ENCODE measurements at places on chromosomes 12 and 14.
A peak's percentile ranks its signal among the peaks of the same experiment; 100 is the strongest.

- no peak for DNase-seq
Measured at GRCh38 chr12:79521576-79521975, 169.2 kb downstream of the PAWR start.

DNA sequence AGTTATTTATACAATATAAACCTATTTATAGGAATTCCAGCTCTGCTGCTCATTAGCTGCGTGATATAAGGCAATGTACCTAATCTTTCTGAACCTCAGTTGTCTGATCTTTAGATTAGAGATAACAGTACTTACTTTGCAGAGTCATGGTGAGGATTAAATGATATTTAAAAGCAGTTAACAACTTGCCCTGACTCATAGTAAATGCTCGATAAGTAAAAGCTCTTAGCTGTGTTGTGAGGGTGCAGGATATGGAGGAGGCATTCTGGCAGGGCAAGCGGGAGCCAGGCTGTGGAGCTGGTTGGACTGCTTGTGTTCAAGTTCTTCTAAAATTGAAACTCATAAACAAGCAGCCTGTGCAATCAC, 140.0 kb upstream of the PRICKLE1 start:
- DNase-seq: no peak

DNA sequence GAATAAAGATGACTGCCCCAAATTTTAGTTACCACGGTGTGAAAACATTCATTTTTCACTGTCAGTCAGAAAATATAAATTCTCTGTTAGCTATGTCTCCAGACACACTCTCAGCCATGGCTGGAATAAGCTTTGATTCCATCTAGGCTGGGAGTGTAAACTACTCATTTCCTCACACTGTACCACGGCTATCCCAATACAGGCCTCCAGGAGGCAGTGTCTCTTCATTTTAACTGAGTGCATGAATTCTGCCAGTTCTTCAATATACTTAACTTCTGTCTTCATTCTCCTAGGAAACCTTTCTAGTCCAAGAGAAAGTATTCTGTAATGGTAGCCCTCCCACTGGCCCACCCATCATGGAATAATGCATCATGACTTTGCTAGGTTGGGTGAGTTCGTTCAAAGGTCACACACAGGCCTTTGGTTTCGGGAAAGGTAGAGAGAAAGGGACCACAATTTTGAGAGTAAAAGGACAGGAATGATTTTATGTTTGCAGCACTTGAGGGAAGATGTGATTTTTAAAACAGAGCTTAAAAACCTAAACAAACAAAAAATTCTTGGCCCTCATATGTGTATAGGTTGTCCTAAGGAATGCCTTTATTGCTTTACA, 381.1 kb downstream of the SEC23A start:
- peak; percentile 46 for DNase-seq

- no peak for DNase-seq
Measured at GRCh38 chr12:2029851-2030250, 22.9 kb upstream of the CACNA1C start.

DNA sequence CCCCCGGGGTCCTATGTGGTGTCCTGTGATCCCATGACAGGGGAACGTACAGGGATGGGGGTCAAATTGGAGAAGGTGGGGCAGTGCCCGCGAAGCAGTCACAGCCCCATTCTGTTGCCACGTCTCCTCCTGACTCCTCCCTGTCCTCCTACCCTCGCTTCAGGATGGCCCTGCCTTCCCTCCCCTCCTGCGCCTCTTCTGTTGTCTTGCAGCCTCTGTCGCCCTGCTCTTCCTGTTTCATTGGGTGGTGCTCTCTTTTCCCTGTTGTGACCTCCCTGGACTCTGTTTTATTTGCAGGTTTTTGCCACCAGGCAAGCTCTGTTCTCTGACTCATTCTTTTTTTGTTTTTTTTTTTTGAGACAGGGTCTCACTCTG, 18.7 kb downstream of the CABP1 start:
- no peak for DNase-seq

GRCh38 chr12:105335856-105336255, 5.4 kb downstream of the C12orf75 start:
- DNase-seq: no peak

DNA sequence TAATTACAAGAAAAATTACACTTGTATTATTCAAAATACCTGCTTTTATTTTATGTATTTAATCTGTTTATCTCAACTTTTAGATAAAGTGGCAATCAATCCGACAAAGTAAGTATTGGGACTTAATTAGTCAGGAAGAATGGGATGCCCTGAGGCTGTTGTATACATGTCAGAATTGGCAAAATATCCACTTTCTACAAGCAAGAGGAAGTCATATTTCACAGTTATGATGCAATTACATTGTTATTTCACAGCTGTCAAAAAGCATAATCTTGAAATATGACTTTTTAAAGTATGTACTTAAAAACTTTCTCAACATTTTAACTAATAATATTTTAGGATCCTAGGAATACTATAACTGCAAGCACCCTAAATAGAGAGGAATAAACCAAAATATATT, 357.1 kb upstream of the MGAT4C start:
- DNase-seq: peak; percentile 13

- no peak for DNase-seq
Measured at GRCh38 chr12:8123124-8123912, at the start of gene CLEC4A. CLEC4A (plus strand) TSS chr12:8123617; CDS start chr12:8123879, 262 bp downstream.

- DNase-seq: no peak
Measured at GRCh38 chr14:100071545-100071944, 6.3 kb downstream of the EVL start.

DNA sequence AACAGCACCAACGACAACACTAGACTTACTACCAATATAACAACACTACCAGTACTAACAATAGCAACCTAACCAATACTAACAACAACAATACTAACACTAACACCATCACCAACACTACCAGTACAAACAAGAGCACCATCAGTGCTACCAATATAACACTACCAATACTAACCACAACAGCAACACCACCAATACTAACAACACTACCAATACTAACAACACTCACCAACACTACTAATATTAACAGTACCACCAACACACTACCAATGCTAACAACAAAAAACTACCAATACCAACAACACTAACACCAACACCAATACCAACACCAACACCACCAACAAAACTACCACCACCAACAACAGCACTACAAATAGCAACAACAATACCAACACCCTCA, 25.1 kb downstream of the PTGER2 start:
- no peak for DNase-seq

DNA sequence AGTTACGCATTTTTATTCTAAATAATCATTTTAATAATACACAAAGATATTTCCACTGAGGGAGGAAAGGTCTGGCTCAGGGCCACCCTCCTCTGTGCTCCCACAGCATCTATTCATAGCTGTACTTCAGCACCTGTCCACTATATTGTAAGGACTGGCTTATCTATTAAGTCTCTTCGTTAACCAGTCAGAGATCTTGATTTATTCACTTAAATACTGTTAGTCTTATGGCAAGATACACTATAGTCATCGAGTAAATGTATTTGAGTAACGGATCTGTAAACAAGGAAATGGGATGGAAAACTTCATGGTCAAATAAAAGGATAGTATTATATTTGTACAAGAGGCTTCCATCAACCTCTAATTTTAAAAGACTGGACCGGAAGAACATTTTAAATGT, 54.6 kb downstream of the SPTLC2 start:
- DNase-seq: no peak

DNA sequence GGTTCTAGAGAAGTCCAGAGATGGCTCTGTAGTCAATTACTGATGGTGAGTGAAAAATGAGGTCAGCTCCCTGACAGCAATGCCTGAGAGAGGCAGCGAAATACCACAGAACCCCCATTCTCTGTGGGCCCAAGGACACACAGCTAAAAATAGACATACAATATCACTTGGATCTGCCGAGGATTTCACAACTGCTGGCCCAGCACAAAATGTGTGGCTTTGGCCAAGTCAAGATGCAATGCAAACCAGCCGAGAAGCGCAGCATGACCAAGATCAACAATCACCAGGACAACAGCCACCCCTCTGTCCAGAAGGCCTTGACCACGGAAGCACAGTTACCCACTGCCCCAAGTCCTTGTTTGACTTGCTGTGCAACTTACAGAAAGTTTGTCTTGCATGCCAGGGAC, 52.2 kb downstream of the CKAP4 start:
- peak; percentile 80 for DNase-seq

DNA sequence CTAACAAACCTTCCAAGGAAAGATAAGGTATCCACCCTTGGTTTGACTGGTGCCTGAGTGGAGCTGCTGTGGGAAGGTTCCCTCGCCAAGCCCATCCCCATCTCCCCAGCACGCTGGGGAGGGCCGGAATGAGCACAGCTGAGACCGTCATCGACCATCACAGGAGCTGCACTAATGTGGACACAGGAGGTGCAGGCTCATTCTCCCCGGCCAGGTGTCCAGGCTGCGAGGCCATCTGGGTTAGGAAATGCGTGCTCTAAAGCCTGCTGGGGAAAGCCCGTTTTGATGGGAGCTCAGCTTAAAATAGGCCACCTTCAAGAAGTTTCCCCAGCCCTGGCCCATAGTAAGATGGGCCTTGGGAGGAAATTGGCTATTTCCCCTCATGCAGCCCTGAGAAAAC, 35.2 kb upstream of the FOXN3 start:
- DNase-seq: no peak

DNA sequence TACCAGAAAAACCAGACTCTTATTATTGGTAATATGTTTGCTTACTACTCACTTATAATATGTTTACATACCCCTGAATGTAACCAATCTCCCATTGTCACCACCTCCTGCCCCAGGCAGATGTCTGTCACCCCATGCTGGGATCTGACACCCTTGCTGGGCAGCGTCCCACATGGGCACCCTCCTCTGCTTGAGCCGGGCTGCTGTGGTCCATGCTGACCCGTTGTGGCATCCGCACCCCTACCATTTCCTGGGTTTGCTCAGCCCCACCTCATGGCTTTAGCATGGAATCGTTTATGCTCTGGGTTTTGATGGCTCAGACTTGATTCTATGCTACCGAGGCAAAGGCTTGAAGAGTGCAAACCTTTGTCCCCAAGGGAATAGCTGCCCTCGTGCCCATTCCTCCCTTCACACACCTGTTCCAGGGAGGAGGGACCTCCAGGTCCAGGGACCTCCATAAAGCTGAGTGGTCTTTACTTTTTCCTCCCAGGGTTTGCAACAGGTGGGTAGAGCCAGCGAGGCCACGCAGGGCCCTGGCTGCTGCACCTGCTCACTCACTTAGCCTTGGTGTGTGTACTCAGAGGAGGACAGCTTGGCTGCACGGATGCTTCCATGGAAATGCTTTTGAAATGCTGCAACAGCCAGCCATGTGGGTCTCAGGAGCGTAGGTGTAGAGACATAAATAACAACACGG, 68.7 kb downstream of the PRMT8 start:
- DNase-seq: no peak

- DNase-seq: no peak
Measured at GRCh38 chr14:101195309-101195901, 291.9 kb upstream of the RTL1 start.

- peak; percentile 74 for DNase-seq
Measured at GRCh38 chr12:63915105-63915800, 70.8 kb downstream of the SRGAP1 start.

DNA sequence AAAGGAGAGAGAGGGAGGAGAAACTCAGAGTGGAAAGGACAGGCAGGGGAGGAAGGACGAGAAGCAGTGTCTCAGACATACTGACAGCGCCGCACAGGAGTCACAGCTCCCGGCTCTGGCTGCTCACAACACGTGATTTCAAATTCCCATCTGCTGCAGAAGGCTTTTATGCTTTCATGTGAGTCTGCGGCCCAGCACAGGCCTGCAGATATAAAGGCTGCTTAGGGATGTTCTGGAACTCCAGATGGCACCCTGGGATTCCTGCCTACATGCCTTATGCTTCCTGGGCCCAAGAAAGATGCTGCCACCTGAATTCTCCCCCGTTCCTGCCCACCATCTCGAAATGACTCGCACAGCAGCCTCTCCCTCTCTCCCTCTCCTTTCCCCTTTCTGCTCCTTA, 89.6 kb downstream of the NUAK1 start:
- peak; percentile 32 for DNase-seq

DNA sequence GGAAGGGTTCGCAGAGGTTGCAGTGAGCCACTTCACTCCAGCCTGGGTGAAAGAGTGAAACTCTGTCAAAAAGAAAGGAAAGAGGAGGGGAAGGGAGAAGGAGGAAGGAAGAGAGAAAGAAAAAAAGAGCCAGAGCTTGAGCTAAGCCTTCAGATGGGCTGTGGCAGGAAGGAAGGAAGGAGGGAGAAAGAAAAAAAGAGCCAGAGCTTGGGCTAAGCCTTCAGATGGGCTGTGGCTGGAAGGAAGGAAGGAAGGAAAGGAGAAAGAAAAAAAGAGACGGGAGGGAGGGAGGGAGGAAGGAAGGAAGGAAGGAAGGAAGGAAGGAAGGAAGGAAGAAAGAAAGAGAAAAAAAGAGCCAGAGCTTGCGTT, 13.6 kb upstream of the ANKRD9 start:
- no peak for DNase-seq

DNA sequence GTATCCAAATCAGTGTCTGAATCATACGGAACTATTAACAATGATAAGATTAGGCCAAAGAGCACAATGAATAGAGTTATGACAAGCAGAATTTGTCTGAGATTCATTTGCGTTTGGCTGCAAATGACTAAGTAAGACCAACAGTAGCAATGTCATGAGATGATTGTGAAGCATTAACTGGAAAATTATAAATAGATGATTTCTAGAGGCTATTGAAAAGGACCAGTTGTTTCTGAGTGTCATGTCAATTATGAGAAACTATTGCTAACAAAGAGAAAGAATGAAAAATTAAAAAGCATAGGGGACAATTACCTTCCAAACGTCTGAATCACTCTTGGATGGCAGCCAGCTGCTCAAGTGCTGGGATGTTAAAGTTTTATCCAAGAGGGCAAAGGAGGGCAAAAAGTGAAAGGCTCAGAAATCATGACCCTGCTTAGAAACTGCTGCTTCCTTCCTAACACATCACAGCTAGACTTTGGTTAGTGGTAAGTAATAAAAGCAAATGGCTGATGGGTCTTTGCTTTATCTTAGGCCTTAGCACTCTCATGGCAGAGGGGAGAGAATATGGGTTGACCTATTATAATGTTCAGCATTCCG, 89.0 kb downstream of the AKAP6 start:
- DNase-seq: peak; percentile 78

GRCh38 chr12:7096006-7096932, 4.0 kb upstream of the C1R start:
- no peak for DNase-seq

- DNase-seq: no peak
Measured at GRCh38 chr12:91057368-91058165, at the start of gene KERA. KERA (minus strand) TSS chr12:91058024; CDS start chr12:91056281, 1,743 bp downstream.

DNA sequence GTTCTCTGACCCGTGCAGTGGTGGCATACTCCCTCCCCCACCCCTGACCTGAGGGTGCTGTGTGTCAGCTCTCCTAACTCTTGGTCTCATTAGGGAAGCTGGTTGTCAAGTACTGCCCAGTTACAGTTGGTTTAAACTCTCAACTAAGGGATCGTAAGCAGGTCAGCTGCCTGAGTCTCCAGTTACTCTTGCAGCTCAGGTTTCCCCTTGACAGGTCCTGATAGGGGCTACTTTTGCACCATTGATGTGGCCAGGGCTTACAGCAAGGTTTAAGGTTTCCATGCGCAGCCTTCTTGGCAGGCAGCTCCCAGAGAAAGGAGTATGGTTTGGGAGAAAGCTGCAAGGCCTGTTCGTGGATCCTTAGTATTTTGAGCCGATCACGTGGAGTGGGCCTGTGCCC, 74.5 kb downstream of the ETV6 start:
- no peak for DNase-seq

Data from fibroblast of skin of right quadriceps (primary cell).